ENCODE measurements at places on chromosomes 5 and 9. TPM values are rescaled to one million over a fixed set of nuclear protein-coding genes. Genes with fewer than 3 reads are reported as not detected.

Gene ANXA1
- 144 TPM for total RNA-seq

Gene OBP2B
- total RNA-seq = not detected

Gene PCA3
- total RNA-seq = 0.28 TPM

- H3K27me3 ChIP-seq = no peaks in the 10 kb centered on the region
- H3K27ac ChIP-seq = no peak overlapping the region
- no peak overlapping the region for H3K4me3 ChIP-seq
- DNase-seq = no peak
- H3K4me1 ChIP-seq = peaks cover 25% of the 10 kb centered on the region
- no peaks in the 10 kb centered on the region for H3K36me3 ChIP-seq
These were observed 86.1 kb downstream of the ARHGAP26 start for GRCh38 chr5:142856269-142856782.

DNA sequence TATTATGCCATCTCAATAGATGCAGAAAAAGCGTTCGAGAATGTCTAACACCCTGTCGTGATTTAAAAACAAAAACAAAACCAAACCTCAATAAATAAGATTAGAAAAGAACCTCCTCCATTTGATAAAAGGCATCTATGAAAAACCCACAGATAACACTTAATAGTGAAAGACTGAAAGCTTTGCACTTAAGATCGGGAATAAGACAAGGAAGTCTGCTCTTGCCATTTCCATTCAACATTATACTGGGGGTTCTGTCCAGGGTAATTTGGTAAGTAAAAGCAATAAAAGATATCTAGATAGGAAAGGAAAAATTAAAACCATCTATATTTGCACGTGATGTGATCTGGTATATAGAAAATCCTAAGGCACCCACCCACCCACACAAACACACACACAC, 7.3 kb upstream of the EXOSC3 start:
- no peak overlapping the region for H3K27ac ChIP-seq
- no peaks in the 10 kb centered on the region for H3K36me3 ChIP-seq
- H3K4me1 ChIP-seq = no peaks in the 10 kb centered on the region

DNA sequence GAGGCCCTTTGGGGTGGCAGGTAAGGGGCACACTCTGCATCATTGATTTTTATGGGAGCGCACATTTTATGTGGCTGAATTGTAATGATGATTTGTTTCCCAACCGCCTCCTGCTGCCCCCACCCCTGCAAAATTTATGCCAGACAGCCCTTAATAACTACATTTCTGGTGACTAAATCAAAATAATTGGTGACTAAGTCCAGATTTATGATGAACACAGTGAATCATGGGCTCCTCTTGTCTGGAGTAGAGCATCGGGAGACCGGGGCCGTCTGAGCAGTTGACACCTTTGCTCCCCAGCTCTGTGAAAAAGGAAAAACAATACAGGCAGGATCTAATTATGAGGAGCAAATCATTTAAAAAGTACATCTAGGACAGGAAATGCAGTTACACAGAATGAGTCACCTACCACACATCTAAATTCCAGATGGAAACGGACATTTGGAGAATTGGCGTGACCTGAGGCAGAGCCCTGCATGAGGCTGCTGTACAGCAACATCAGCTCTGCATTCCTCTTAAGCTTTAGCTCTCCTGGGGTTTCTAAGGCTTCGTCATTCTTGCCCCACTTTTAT, 58.9 kb downstream of the DOCK2 start:
- no peak overlapping the region for H3K4me3 ChIP-seq
- no peak overlapping the region for H3K27ac ChIP-seq
- no peaks in the 10 kb centered on the region for H3K27me3 ChIP-seq
- no peaks in the 10 kb centered on the region for H3K36me3 ChIP-seq
- no peak for DNase-seq

Gene IFNA13
- total RNA-seq = not detected

- H3K27ac ChIP-seq = no peak overlapping the region
- no peak overlapping the region for H3K4me3 ChIP-seq
- H3K36me3 ChIP-seq = no peaks in the 10 kb centered on the region
- DNase-seq = no peak
- no peaks in the 10 kb centered on the region for H3K27me3 ChIP-seq
- H3K4me1 ChIP-seq = no peaks in the 10 kb centered on the region
These were observed 236.9 kb downstream of the GLIS3 start for GRCh38 chr9:4062966-4063365.

DNA sequence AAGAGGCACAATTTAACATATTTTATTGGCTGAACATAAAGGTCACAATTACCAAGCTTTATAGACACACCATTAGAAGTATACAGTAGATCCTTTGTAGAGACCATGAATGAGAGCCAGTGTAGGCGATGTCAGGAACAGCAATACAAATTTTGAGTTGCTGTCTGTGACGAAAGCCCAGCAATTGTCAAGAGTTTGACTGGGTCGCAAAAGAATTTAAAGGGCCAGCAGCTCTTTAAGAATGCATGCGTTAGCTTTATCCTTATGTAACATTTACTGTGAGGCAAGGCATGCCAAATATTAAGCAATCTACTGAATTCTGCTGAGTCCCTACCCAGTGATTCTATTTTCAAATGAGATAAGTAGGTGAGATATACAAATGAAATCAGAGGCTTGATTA, 236.9 kb downstream of the ARRDC3 start:
- peaks cover 23% of the 10 kb centered on the region for H3K4me1 ChIP-seq
- no peaks in the 10 kb centered on the region for H3K36me3 ChIP-seq
- no peak overlapping the region for H3K4me3 ChIP-seq
- no peaks in the 10 kb centered on the region for H3K27me3 ChIP-seq

DNA sequence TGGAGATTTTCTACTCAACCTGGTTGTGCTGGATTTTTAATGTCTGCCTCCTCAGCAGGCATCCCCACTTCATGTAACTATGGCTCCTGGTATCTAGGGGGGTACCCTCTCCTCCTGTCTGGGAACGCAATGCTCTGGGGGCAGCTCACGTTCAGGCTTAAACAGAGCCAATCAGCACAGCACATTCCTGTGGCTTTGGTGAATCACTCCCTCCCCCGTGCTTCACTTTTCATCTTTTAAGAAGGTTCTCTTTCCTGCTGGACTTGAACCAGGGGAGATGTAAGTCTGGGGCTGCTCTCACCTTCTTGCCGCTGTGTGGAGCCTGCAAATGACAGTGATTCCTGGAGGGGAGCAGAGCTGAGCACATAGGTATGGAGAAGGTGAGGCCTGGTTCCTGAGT, 101.2 kb downstream of the MSX2 start:
- H3K27me3 ChIP-seq = no peaks in the 10 kb centered on the region
- no peaks in the 10 kb centered on the region for H3K4me1 ChIP-seq
- H3K4me3 ChIP-seq = no peak overlapping the region

- no peaks in the 10 kb centered on the region for H3K36me3 ChIP-seq
- H3K27ac ChIP-seq = no peak overlapping the region
- H3K27me3 ChIP-seq = no peaks in the 10 kb centered on the region
These were observed 164.6 kb upstream of the MEF2C start for GRCh38 chr5:89047571-89047970.

GRCh38 chr9:14281876-14282275, 32.1 kb downstream of the NFIB start:
- no peak overlapping the region for H3K27ac ChIP-seq
- no peak overlapping the region for H3K4me3 ChIP-seq
- H3K27me3 ChIP-seq = no peaks in the 10 kb centered on the region

DNA sequence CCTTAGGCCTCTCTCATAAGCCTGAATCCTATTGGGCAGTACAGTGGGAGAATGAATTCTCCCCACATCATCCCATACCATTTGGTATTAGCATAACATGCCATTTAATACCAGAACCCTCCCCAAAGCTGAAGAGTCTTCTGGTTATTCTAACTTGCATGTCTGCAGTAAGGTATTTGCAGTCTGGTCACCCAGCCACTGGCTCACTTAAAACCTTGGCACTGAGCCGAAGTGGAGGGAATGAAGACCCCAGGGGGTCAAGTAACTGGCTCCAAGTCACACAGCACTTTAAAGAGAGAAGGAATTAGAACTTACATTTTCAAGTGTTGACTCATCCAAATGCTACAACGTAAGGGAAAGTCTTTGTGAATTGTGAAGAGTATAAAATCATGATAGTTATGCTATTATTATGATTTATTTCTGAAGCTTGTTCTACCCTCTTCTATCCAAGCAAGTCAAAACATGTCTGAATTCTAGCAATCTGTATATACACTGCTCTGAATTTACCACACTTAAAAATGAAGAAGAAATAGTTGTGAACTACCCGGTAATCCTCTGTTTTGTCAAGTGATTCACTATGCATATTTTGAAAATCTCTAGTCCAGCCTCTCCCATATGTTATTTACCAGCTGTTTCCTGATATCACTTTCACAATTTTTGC, 28.5 kb downstream of the GLRA1 start:
- H3K4me3 ChIP-seq = no peak overlapping the region
- no peak for DNase-seq
- no peaks in the 10 kb centered on the region for H3K36me3 ChIP-seq
- peaks cover 22% of the 10 kb centered on the region for H3K4me1 ChIP-seq
- H3K27me3 ChIP-seq = no peaks in the 10 kb centered on the region

- H3K4me3 ChIP-seq = peak overlapping the region; percentile 72
These were observed 455 bp upstream of the SMIM3 start for GRCh38 chr5:150778088-150778516.

Gene SELENOP
- 261 TPM for total RNA-seq

Gene EPB41L4B
- total RNA-seq = 2.5 TPM

GRCh38 chr5:143002459-143003327, 232.5 kb downstream of the ARHGAP26 start:
- no peak overlapping the region for H3K4me3 ChIP-seq
- peak overlapping the region; percentile 52 for H3K27ac ChIP-seq
- no peaks in the 10 kb centered on the region for H3K36me3 ChIP-seq
- H3K4me1 ChIP-seq = peaks cover 28% of the 10 kb centered on the region
- H3K27me3 ChIP-seq = no peaks in the 10 kb centered on the region

Gene STX17
- total RNA-seq = 41.7 TPM

Gene SHOC1
- not detected for total RNA-seq

DNA sequence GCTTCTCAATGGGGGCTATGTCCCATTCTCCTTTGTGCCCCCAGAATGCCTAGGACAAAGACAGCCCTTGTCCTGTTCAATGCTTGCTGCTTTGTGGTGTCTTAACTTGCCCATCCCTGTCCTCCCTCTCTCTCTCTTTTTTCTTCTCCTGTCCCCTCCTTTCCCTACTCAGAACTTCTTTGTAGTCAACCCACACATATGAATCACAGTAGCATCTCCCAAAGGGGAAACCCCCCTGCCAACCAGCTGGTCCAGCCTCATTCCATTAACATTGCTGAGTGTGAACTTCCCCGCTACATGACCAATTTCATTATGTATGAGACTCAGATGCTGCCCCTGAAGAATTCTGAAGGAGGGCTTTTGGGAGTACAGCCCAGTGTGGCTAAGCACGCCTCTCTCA, 408.3 kb downstream of the ENC1 start:
- no peak overlapping the region for H3K4me3 ChIP-seq
- DNase-seq = no peak
- H3K27ac ChIP-seq = no peak overlapping the region

DNA sequence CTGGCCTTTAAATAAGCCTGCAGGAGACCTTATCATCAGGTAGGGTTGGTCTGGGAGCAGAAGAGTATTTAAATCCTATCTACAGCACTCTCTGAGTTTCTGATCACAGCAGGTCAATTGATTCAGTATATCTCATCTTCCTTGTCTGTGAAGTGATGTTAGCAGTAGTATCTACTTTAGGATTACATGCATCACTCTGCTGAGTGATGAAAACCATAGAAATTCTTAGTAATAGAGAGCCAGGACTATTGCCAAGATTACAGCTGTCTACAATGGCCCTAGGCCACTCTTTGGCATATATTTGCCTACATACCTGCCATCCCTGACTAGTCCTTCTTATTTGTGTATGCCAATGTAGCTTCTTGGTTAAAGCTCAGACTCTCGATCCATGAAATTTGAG, 183.8 kb downstream of the ASTN2 start:
- H3K36me3 ChIP-seq = no peaks in the 10 kb centered on the region
- no peak overlapping the region for H3K27ac ChIP-seq
- no peaks in the 10 kb centered on the region for H3K4me1 ChIP-seq

GRCh38 chr9:107807183-107807582, 317.6 kb upstream of the KLF4 start:
- H3K4me3 ChIP-seq = no peak overlapping the region
- no peaks in the 10 kb centered on the region for H3K36me3 ChIP-seq
- H3K27ac ChIP-seq = no peak overlapping the region
- no peaks in the 10 kb centered on the region for H3K4me1 ChIP-seq

- peaks cover 14% of the 10 kb centered on the region for H3K4me1 ChIP-seq
- DNase-seq = no peak
These were observed 6.5 kb downstream of the MCIDAS start for GRCh38 chr5:55220433-55221185.

GRCh38 chr9:110199643-110200042, 8.3 kb downstream of the C9orf152 start:
- no peaks in the 10 kb centered on the region for H3K4me1 ChIP-seq
- H3K27ac ChIP-seq = no peak overlapping the region
- no peak for DNase-seq
- no peak overlapping the region for H3K4me3 ChIP-seq

- H3K4me3 ChIP-seq = no peak overlapping the region
- H3K36me3 ChIP-seq = no peaks in the 10 kb centered on the region
- no peaks in the 10 kb centered on the region for H3K4me1 ChIP-seq
- H3K27ac ChIP-seq = no peak overlapping the region
- H3K27me3 ChIP-seq = no peaks in the 10 kb centered on the region
These were observed 33.8 kb downstream of the JMY start for GRCh38 chr5:79269733-79270166.

DNA sequence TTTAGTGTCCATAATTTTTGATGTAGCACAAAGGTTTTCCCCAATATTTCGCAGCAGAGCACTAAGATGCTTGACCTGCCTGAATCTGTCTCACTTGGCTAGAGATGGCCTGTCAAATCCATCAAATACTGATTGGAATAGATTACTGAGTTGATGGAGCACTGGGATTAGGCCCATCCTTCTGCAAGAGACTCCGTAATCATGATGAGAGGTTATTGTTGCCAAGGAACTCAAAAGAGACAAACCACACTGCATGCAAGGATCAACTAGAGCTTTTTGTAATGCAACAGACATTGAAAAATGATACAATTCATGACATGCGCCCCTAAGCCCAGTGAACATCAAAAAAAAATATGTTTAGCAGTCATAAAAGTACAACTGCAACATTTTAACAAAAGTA, 585.3 kb upstream of the GRAMD2B start:
- H3K4me3 ChIP-seq = no peak overlapping the region
- peaks cover 4% of the 10 kb centered on the region for H3K4me1 ChIP-seq
- DNase-seq = no peak
- H3K27me3 ChIP-seq = no peaks in the 10 kb centered on the region
- no peaks in the 10 kb centered on the region for H3K36me3 ChIP-seq

Measured in sigmoid colon (tissue), 7 donors.